ENCODE measurements at places on chromosomes 12 and 14.

- no peak for DNase-seq
Observed at GRCh38 chr12:64915242-64915641, 90.8 kb downstream of the TBC1D30 start.

GRCh38 chr14:93150227-93151208 is 34.2 kb downstream of the MOAP1 start:
- no peak for DNase-seq

GRCh38 chr12:108234158-108234557 is 105.0 kb downstream of the CMKLR1 start:
- DNase-seq = no peak

DNA sequence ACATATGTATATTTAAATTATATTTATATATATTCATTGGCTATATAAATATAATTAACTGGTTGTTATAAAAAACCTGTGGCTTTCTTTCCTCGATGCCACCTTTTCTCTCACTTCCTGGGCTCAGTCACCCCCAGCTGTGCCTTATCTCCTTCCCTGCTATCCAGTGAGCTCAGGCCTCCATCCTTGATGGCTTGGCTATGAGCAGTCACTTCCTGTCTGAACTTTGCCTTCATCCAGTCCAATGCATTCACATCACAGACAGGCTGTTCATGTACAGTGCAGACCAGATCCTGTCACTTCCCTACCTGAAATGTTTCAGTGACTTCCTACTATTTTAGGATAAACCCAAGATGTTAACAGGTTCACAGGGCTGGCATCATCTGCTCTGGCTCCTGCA is 115.3 kb upstream of the PRB2 start:
- DNase-seq = no peak

DNA sequence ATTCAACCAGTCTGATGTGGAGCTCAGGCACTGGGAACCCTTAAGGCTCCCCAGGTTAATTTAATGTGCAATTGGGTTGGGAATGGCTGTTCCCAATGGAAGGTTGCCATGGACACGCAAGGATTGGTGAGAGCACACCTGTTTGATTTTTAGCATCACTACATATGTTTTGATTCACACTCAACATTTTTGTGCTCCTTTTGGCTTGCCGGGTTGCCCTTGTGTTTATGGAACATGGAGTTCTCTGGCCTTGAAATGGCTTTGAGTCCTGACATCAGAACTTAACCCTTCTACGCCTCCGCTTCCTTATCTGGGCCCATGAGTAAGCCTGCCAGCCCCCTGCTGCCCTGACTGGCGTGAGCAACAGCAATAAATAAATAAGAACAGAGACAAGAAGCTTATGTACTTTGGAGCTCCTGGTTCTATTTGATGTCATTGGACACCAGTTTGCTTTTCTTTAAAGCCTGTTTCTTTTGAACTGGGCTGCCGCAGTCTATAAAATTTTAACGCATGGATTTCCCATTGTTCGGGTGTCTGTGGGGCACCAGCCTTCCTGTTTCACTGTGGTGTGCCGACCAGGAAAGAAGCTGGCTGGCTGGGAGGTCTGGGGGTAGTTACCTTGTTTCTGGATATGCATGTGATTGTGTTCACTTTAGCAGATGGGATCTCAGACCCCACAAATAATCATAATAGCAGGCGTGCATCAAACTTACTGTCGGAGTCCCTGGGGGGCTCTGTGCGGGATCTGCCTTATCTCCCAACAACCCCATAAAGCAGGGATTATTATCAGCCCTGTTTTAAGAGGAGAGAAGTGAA is 27.8 kb downstream of the TBX3 start:
- no peak for DNase-seq

- no peak for DNase-seq
Observed at GRCh38 chr14:61177279-61178225, 103.6 kb downstream of the TMEM30B start.

- no peak for DNase-seq
Observed at GRCh38 chr12:51471111-51471864, 46.7 kb downstream of the SLC4A8 start.

GRCh38 chr12:82627799-82628198 is 58.9 kb upstream of the TMTC2 start:
- DNase-seq = no peak

GRCh38 chr12:54393743-54394142 is 9.2 kb upstream of the ZNF385A start:
- no peak for DNase-seq

GRCh38 chr12:120861074-120861795 is 42.9 kb downstream of the SPPL3 start:
- DNase-seq = no peak

All from central memory CD8-positive, alpha-beta T cell (primary cell).